ENCODE measurements at places on chromosomes 1 and 21.

DNA sequence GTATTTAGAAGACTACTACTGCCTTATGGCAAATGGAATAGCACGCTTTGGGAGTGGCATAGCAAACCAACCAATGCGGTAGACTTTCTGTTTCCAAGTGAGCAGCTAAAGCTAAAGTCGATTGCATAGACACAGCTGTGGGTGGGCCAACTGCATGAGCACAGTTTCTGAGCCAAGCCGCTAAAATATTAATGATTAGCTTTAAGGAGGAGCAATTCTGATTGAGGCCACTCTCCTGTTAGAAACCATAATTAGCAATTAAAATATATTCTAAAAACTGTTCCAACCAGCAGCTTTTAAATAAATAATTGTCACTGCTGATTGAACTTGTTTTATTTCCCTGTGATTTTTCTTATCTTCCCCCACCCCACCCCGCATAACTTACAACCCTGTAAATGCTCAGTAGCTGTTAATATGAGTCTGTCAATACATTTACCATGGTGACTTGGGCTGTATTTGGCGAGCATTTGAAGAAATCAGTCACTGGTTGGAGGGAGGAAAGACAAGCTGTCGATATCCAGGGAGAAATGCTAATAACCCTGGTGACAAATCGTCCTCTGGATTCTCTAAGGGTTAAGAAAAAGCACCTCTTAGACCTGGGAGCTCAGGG is 32.2 kb downstream of the RNF220 start:
- no peak for DNase-seq

- no peak for DNase-seq
These were observed 9.8 kb downstream of the C1orf35 start for GRCh38 chr1:228093050-228093906.

GRCh38 chr1:197065559-197065958 is 1.5 kb downstream of the F13B start:
- peak; percentile 84 for DNase-seq

DNA sequence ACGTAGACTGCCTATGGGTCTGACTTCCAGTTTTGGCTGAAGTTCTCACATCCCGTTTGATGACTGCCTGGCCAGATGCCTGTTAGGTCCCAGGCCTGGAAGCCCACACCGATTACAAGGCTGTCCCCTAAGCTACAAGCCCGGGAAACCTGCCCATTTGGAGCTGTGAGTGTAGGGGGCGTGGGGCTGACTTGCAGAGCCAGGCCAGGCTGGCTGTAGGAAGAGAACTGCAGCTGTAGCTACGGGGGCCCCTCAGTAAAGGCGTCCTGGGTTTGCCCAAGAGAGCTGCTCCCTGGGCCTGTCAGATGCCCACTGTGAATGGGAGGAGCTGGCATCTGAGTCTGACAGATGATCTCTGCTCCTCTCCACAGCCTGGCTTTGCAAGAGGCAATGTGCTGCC is 199.7 kb downstream of the CAMTA1 start:
- DNase-seq, result no peak

DNA sequence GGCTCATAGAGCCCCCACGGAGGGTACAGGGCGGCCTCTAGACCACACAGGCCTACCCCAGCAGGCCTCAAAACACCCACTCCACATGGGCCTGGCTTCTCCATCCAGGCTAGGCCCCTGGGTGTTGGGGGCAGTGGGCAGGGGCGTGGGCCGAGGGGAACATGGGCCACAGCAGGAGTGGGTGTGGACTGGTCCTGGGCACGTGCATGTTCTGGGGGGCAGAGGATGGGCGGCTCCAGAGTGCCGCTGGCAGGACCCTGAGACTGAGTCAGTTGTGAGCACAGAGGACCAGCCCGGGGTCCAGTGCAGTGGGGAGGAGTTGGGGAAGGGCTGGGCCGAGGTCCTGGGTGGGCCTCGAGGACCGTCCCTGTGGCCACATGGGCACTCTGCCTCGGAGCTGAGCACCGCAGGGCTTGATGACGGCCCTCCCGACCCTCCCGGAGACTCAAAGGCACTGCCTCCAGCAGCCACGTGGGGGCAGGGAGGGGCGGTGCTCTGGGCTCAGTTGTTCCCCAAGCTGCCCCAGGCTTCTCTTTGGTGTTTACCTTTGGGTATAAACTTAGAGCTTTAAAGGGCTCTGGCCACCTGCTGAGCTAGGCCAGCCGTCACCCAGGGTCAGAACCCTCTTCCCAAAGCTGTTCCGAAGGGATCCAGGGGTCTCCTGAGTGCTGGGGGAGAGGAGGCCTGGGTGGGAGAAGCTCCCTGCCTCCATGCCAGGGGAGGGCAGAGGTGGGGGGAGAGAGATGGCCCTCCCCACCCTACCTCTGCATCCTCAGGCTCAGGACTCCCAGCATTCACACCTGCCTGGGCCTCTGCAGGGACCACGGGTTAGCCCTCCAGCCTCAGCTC is 79.9 kb downstream of the MORN1 start:
- DNase-seq, result peak; percentile 68

DNA sequence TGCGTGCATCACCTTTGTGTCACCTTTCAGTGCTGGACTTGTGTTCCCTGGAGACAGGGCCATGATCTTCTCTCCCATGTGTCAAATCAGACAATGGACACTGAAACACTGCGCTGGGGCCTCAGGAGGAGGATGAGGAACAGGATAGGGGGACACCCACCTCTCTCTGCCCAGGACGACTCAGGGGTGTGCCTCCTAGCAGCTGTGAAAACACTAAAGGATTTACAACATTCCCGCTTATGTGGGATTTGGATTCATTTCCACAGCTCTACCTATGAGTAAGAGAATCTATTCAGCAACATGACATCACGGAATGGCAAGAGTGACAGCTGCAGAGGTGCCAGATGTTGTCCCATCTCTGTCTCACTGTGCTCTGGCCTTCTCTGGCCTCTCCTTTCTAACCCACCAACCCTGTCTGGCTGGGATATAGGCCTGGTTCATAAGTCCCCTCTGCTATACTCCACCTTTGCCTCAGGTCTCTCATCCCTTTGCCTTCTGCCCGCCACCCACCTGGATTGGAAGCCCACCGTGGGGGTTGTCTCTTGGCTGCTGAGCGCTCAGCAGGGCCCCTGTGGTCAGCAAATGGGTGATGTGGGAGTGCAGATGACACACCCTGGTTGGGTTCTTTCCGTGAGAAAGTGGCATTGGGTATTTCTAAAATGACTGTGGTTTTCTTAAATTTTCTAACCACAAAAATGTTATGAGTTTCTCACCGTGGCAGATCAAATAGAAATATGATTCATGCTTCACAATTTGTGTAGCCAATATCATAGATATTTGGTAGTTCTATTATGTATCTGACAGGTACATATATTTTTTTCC is 47.1 kb upstream of the TLR5 start:
- peak; percentile 19 for DNase-seq

GRCh38 chr1:51636191-51636590 is 19.3 kb downstream of the OSBPL9 start:
- DNase-seq, result no peak

DNA sequence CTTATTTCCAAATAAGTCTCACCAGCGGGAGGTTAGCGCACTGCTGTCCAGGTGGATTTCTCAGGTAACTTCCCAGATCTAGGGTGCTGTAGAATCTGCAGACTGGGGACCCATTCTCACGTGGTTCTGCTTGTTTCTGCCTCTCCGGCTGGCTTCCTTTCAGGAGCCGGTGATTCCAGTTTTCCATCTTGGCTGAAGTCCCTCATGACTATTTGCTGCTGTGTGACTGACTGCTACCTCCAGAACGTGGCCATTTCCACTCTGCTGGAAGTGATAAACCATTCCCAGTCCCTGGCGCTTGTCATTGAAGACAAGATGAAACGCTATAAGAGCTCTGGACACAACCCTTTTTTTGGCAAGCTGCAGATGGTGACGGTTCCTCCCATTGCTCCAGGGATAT is 76.0 kb downstream of the DOP1B start:
- DNase-seq, result no peak

GRCh38 chr1:205670150-205670446 is 10.2 kb downstream of the SLC45A3 start:
- no peak for DNase-seq

- no peak for DNase-seq
These were observed 49.1 kb downstream of the SGIP1 start for GRCh38 chr1:66583021-66583420.

- DNase-seq, result no peak
These were observed 17.9 kb upstream of the HSPG2 start for GRCh38 chr1:21955058-21955457.

DNA sequence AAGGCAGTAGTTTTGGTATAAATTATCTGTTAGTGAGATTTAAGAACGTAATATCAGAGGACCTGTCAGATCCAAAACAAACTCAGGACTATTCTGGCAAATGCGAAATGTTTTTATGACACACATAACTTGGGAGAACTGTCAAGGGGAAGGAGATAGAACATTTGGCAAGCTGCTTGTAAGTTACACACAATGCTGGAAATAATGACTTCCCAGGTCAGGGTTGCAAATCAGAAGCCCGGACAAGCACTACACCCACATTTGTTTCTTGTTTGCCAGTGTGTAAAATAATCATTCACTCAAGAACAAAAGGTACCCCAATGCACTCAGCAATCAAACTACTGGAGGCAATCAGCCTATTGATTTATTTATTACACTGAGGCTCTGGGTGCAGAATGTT is 354.7 kb downstream of the KCNH1 start:
- no peak for DNase-seq

- DNase-seq, result peak; percentile 49
These were observed 602 bp upstream of the RIMKLA start for GRCh38 chr1:42379794-42380585.

DNA sequence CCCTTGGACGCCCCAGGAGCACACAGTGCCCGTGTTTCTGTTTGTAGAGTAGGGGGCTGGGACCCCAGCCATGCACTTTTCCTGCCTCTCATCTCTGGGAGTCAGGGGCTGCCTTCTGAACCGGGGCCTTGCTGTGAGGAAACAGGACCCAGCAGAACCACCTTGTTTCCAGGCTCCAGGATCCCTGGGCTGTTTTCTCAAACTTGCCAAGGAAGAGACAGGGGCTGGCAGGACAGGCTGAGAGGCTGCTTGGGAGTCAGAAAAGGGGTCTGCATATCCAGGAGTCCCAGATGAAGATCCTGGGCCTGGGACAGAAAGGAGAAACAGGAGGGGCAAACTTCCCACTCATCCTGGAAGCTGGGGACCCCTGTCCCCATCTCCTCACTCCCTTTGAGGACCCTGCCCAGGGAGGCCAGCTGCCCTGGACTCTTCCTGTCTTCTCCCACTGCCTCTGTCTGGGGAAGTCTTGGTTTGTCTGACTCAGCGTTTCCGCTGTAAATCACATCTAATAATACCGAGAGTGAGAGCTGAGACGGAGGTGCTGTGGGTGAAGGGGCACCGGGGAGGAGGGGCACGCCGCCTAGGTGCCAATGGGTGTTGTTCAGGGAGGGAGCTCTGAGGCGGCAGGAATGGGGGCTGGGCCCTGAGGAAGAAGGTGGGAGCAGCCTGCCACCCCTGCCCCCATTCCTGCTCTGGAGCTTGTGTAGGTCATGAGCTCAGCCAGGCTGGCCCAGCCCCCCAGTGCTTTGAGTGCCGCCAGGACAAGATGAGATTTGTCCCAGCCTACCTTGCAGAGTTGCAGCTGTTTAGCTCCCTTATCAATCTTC is 16.7 kb downstream of the POU3F1 start:
- DNase-seq, result peak; percentile 34

- DNase-seq, result no peak
These were observed 8.9 kb upstream of the CD48 start for GRCh38 chr1:160720356-160721085.

- no peak for DNase-seq
These were observed 99.1 kb upstream of the CAMK1G start for GRCh38 chr1:209484429-209484828.

GRCh38 chr1:95282518-95282895 is 48.5 kb downstream of the RWDD3 start:
- DNase-seq, result peak; percentile 3

- DNase-seq, result no peak
These were observed 2.9 kb downstream of the KRTAP10-7 start for GRCh38 chr21:44603109-44603875.

DNA sequence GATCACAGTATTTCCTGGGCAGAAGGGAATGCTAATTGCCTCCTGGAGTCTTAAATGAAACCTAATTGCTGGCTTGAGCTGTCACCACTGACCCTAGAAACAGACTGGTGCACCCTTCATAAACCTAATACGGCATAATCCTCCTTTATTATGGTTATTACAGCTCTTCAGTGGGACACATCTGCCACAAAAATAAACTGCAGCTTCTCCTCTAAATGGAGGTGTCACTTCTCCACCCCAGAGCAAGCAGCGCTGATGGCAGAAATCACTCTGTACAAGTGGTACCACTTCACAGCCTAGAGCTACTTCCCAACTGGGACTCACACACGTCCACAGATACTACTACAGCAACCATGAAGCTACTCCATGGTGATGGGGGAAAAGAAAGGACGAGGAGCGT is 11.1 kb downstream of the PTPN14 start:
- no peak for DNase-seq

DNA sequence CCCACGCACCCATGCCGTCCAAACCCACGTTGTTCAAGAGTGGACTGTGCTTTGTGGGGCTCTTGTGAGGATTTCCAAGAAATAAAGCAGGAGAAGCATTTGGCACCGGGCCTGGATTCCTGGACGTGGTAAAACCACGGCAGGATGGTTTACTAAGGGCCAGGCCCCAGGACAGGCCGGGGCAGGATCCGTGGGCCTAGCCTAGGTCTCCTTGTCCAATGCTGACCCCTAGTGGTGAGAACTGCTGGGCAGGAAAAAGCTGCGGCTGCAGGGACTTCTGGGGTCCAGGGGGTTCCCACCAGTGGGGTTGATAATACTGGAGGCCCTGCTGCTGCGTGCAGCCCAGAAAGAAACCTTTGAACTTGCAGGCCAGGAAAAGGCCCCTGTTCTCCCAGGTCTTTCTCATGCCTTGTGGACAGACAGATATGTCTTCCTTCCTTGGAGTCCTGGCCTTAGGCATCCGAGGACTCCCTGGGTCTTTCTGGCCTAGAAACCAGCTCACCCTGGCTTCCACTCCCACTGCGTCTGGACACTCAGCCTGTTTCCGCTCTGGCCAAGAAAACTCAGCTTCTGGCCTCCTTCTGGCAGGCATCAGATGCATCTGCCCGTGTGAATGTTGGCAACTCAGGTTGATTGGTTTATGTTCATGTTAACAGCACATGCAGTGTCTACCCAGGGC is 106.9 kb upstream of the TMEM51 start:
- peak; percentile 93 for DNase-seq

GRCh38 chr1:177784936-177785335 is 184.9 kb downstream of the SEC16B start:
- DNase-seq, result no peak

- no peak for DNase-seq
These were observed 31.4 kb downstream of the TMEM53 start for GRCh38 chr1:44642925-44643324.

GRCh38 chr1:228353601-228354371 is 52.8 kb downstream of the TRIM11 start:
- no peak for DNase-seq
